Hepatocyte (in vitro differentiated cells): ENCODE measurements at places on chromosomes 1 and 21.
A peak's percentile ranks its signal among the peaks of the same experiment; 100 is the strongest.

- DNase-seq: no peak
Measured at GRCh38 chr1:232096751-232097150, 470.2 kb downstream of the DISC1 start.

DNA sequence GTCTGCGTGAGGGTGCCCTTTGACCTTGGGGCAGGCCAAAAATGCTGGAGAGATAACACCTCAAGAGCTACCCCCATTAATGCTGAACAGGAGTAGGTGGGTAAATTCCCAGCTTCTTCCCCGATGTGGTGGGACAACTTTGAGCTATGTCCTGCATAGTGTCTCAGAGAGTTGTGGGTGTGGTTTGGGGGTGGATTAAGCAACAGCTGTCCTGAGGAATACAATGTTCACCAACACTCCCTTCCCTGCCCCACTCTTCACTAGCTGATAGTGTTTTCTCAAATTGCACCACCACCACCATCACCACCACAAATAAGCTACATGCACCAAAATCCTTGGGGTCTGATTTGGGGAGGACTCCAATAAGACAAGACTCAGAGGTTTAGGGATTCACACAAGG lies 258.4 kb downstream of the HLX start:
- DNase-seq: no peak

GRCh38 chr1:167720965-167721616 lies 691 bp upstream of the MPZL1 start:
- DNase-seq: peak; percentile 46

GRCh38 chr1:94651076-94651475 lies 109.5 kb upstream of the F3 start:
- DNase-seq: no peak

DNA sequence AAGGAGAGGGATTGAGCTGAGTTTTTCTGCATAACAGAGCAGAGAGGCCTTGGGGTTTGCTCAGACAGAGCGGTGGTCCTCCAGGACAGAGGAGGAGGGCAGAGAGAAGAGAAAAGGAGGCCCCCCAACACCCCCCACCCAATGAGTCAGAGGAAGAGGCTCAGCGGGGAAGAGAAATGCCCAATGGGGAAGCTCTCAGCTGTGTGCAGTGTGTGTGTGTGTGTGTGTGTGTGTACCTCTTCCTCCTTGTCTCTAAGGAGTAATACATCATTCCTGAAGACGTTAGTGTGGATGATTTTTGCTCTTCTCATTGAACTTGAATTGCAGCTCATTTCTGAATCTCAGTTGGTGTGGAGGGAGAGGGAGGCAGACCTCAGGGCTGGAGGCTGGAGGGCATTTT lies 8.7 kb downstream of the TMPRSS3 start:
- no peak for DNase-seq

- no peak for DNase-seq
Measured at GRCh38 chr1:79903321-79903720, 896.8 kb upstream of the ADGRL4 start.
